ENCODE measurements at places on chromosomes 6 and 20. TPM values are rescaled to one million over a fixed set of nuclear protein-coding genes. Genes with fewer than 3 reads are reported as not detected.

- H3K27ac ChIP-seq, result no peak overlapping the region
- no peaks in the 10 kb centered on the region for H3K4me1 ChIP-seq
- H3K36me3 ChIP-seq, result no peaks in the 10 kb centered on the region
- H3K4me3 ChIP-seq, result no peak overlapping the region
- no peaks in the 10 kb centered on the region for H3K27me3 ChIP-seq
Measured at GRCh38 chr6:67687396-67687795, 947.7 kb upstream of the ADGRB3 start.

GRCh38 chr20:63751471-63752271 is 12.1 kb downstream of the SLC2A4RG start:
- no peaks in the 10 kb centered on the region for H3K27me3 ChIP-seq
- DNase-seq, result no peak
- H3K4me1 ChIP-seq, result peaks cover 20% of the 10 kb centered on the region
- H3K36me3 ChIP-seq, result no peaks in the 10 kb centered on the region

The GRIK2 gene
- total RNA-seq, result 2.2 TPM

DNA sequence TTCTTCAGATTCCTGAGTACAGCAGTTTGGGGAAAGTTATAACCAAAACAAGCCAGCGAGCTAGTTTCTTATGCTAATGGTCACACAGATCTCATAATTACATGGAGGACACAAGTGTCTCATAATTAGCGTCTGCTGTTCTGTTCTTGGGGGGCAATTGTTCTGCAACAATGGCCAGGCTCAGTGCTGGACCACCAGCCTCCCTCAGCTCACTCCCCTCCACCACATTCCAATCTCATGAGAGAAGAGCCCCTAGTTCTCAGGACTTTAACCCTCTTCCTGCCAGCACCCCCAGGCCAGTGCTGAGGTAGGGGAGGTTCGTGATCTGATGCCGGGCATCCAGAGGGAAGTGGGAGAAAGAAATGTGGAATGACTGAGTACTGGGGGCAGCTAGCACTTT is 20.2 kb upstream of the TOX2 start:
- H3K27ac ChIP-seq, result no peak overlapping the region
- no peak for DNase-seq
- H3K27me3 ChIP-seq, result no peaks in the 10 kb centered on the region
- peaks cover 8% of the 10 kb centered on the region for H3K4me1 ChIP-seq
- no peak overlapping the region for H3K4me3 ChIP-seq

The TFAP2D gene
- total RNA-seq, result not detected

GRCh38 chr6:41155132-41155805 is 1.1 kb upstream of the TREML1 start:
- no peaks in the 10 kb centered on the region for H3K27me3 ChIP-seq
- no peak overlapping the region for H3K27ac ChIP-seq
- no peaks in the 10 kb centered on the region for H3K4me1 ChIP-seq
- no peaks in the 10 kb centered on the region for H3K36me3 ChIP-seq
- no peak overlapping the region for H3K4me3 ChIP-seq

The ELMO2 gene
- 39.7 TPM for total RNA-seq

GRCh38 chr6:153537422-153537821 is 406.3 kb upstream of the RGS17 start:
- no peaks in the 10 kb centered on the region for H3K27me3 ChIP-seq
- H3K36me3 ChIP-seq, result no peaks in the 10 kb centered on the region
- H3K4me1 ChIP-seq, result no peaks in the 10 kb centered on the region
- H3K27ac ChIP-seq, result no peak overlapping the region
- no peak for DNase-seq

DNA sequence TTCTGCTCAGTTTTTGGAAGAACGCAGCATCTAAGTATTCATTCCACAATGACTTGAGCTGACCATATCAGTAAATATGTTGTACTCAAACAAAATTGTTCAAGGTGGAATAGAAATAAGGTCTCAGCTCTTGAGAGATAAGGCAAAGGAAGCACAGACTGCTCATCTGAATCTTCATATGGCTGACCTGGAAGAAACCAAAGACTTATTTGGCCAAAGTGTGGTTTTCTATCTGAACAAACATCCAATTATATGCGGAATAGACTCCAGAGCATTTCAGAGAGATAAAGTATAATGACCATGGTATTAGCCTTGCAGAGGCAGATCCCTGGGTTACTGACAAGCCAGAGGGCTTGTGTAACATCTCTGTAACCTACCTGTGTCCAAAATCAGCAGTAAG is 308.7 kb downstream of the CD83 start:
- H3K27ac ChIP-seq, result no peak overlapping the region
- H3K4me1 ChIP-seq, result no peaks in the 10 kb centered on the region
- DNase-seq, result no peak
- no peaks in the 10 kb centered on the region for H3K36me3 ChIP-seq

GRCh38 chr6:48069280-48069679 is 41.7 kb downstream of the PTCHD4 start:
- H3K4me3 ChIP-seq, result peak overlapping the region; percentile 41
- H3K36me3 ChIP-seq, result no peaks in the 10 kb centered on the region
- peaks cover 15% of the 10 kb centered on the region for H3K27me3 ChIP-seq

- H3K27me3 ChIP-seq, result no peaks in the 10 kb centered on the region
- H3K4me1 ChIP-seq, result peaks cover 6% of the 10 kb centered on the region
- H3K27ac ChIP-seq, result no peak overlapping the region
- no peak for DNase-seq
- no peaks in the 10 kb centered on the region for H3K36me3 ChIP-seq
Measured at GRCh38 chr6:122733259-122733658, 46.3 kb upstream of the FABP7 start.

GRCh38 chr6:81145506-81145905 is 607.0 kb downstream of the TENT5A start:
- H3K4me1 ChIP-seq, result no peaks in the 10 kb centered on the region
- no peak for DNase-seq
- no peaks in the 10 kb centered on the region for H3K36me3 ChIP-seq
- H3K27ac ChIP-seq, result no peak overlapping the region
- H3K27me3 ChIP-seq, result no peaks in the 10 kb centered on the region

The PLEKHG1 gene
- 2.2 TPM for total RNA-seq

DNA sequence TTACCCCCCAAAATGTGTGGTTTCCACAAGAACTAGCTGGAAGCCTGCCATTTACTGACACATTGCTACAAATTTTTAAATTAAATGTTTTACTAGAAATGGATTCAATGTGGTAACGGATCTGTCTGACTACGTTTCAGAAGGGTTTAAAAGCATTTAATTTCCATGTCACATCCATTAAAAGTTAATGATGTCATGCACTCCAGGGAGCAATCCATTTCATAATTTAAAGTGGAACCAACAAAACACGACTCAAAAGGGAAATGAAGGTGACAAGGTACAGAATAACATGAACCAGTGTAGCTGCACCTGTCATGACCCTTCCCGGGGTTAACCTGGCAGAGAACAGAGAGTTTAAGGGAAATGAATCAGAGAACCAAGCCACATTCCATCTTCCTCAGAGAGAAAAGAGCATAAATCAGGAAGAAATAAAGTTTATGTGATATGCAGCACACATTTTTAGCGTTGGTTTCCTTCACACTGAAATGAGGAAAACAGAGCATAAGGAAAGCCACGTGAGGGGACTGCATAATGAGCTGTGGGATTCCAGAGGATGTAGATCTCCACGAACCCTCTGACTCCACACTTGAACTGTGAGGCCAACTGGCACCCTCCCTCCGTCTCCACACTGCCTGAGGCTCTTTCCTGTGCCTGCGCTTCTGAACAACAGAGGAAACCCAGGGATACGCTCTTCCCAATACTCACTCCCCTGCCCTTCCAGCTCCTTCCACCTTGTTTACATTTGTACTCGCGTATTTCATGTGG is 170.3 kb upstream of the AHI1 start:
- no peaks in the 10 kb centered on the region for H3K27me3 ChIP-seq
- DNase-seq, result no peak
- no peaks in the 10 kb centered on the region for H3K36me3 ChIP-seq
- H3K4me3 ChIP-seq, result no peak overlapping the region

- H3K27ac ChIP-seq, result no peak overlapping the region
- no peak overlapping the region for H3K4me3 ChIP-seq
- no peaks in the 10 kb centered on the region for H3K27me3 ChIP-seq
- H3K4me1 ChIP-seq, result no peaks in the 10 kb centered on the region
Measured at GRCh38 chr6:137853569-137854213, 13.4 kb upstream of the TNFAIP3 start.

- H3K27ac ChIP-seq, result no peak overlapping the region
- H3K27me3 ChIP-seq, result no peaks in the 10 kb centered on the region
- no peak for DNase-seq
- peaks cover 3% of the 10 kb centered on the region for H3K36me3 ChIP-seq
- no peaks in the 10 kb centered on the region for H3K4me1 ChIP-seq
- H3K4me3 ChIP-seq, result no peak overlapping the region
Measured at GRCh38 chr6:14897831-14898230, 348.0 kb upstream of the JARID2 start.

DNA sequence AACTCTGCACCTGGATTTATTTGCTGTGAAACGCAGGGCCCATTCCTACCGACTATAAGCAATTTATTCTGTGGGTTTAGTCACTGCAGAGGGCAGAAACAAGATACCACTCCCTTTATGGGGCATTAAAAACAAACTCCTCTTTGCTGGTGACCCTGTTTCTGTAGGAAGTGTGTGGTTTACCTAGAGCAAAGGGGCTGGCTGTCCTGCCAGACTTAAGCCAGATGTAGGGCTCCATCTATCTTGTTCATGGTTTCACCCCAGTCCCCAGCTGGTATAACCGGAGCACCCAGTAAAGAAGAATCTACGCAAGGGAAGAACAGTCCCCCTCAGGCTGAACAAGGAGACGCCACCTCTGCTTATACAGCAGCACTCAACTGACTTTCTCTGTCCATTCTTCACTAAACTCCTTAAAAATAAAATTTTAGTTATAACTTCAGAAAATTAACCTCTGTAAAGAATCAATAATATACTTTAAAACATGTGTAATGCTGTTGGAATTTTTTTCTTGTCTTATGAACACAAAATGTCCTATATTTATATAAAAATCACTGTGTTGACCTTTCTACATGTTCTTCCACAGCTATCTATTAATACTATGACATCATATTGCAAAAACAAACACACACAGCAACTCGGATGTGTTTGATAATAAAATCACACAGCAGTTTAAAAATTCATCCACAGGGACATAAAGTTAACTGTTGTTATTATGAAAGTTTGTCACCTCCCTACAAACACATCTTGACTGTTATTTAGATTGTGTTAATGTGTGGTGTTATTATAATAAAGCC is 126.1 kb upstream of the RPS6KA2 start:
- peak; percentile 19 for DNase-seq
- H3K27me3 ChIP-seq, result no peaks in the 10 kb centered on the region

DNA sequence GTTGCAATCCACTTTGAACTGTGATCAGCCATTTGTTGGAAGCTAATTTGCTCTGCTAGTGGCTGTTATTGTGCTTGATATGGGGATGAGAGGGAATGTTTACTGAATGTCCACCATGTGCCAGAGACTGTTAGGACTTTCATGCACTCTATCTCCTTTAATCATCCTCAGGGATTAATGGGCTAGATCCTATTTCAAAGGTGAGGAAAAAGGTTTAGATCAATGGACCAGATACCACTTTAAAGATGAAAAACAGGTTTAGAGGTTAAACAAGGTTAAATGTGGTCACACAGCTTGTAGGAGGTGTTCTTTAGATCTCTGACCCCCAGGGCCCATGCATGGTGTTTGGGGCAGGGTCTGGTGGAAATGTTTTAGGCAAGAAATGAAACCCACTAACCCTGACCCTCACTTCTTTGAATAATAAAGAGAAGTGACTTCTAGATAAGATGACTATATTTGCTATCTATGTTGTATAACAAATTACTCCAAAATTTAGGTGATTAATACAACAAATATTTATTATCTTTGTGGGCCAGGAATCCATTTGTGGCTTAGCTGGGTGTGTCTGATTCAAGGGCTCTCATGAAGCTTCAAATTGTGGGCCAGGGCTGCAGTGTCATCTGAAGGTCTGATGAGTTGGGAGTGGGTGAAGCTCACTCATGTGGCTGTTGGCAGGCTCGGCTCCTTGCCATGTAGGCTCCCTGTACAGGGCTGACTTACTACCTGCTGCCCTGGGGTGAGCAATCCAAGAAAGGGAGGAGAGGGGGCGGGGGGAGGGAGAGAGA is 127.8 kb upstream of the FOXA2 start:
- no peak for DNase-seq
- no peak overlapping the region for H3K4me3 ChIP-seq
- H3K36me3 ChIP-seq, result no peaks in the 10 kb centered on the region
- H3K4me1 ChIP-seq, result no peaks in the 10 kb centered on the region
- H3K27ac ChIP-seq, result no peak overlapping the region

DNA sequence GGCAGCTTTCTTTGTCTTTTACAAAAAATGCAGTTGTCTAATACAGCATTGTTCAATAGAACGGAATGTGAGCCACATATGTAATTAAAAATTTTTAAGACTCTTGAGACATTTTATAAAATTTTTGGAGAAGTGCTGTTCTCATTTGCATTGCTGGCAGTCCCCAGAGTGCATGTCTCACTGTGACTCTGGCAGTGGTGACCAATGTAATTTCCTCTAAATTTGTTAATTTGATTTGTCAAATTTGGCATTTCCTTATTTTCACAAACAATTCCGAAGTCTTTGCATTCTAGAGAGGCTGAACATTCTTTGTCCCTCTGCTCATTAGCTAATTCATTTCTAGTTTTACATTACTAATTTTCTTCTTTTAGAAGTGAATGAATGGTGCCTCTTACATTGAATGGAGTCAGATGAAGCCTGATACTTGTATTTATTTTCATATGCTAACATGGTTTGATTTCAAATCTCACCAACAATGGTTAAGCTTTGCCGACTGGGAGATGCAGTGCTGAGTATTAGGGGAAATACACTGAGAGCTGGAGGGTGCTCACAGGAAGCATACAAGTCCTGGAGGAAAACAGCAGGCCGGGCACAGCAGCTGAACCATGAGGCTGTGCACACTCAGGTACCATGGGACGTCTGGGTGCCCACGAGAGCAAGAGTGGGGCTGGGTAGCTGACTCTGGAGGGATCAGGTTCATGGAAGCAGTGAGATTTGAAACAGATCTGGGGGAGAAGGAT is 68.5 kb upstream of the ARMC2 start:
- H3K36me3 ChIP-seq, result no peaks in the 10 kb centered on the region
- DNase-seq, result no peak
- no peak overlapping the region for H3K4me3 ChIP-seq
- H3K27me3 ChIP-seq, result peaks cover 5% of the 10 kb centered on the region

GRCh38 chr6:87830907-87831306 is 128.9 kb upstream of the AKIRIN2 start:
- no peak overlapping the region for H3K27ac ChIP-seq
- H3K4me1 ChIP-seq, result no peaks in the 10 kb centered on the region
- no peak overlapping the region for H3K4me3 ChIP-seq
- H3K36me3 ChIP-seq, result no peaks in the 10 kb centered on the region

DNA sequence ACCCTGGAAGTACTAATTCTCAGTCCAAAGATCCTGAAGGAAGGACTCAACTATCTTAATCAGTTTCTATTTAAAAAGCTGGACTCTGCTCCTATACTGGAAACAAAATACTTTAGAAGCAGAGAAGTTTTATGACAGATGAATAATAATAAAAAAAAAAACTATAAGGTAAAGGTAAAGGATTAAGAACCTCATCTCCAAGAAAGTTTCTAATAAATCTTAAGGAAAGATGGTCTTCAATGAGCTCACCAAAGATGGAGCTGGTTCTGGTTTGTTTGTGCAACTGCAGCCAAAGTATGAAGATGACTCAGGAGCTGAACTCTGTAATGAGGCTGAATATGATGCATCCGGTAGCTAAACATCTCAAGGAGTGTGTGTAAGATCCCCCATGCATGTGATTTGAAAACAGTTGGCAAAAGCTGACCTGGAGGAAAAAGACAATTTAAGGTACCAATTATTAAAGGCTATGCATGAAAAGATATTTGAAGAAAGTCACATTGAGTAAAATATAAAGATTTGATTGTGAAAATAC is 25.2 kb downstream of the MED23 start:
- no peaks in the 10 kb centered on the region for H3K27me3 ChIP-seq
- no peak overlapping the region for H3K27ac ChIP-seq
- H3K36me3 ChIP-seq, result peaks cover 56% of the 10 kb centered on the region
